Renal cortical epithelial cell (primary cell): ENCODE measurements at places on chromosomes 13 and 19. TPM values are rescaled to one million over a fixed set of nuclear protein-coding genes. Genes with fewer than 3 reads are reported as not detected.

GRCh38 chr13:40793339-40793738 lies 3.9 kb downstream of the SLC25A15 start:
- DNase-seq = no peak

- DNase-seq = no peak
These were observed 1.2 kb downstream of the NUDT15 start for GRCh38 chr13:48038761-48039160.

- no peak for DNase-seq
These were observed 170.8 kb upstream of the SOX1 start for GRCh38 chr13:111895896-111896821.

DNA sequence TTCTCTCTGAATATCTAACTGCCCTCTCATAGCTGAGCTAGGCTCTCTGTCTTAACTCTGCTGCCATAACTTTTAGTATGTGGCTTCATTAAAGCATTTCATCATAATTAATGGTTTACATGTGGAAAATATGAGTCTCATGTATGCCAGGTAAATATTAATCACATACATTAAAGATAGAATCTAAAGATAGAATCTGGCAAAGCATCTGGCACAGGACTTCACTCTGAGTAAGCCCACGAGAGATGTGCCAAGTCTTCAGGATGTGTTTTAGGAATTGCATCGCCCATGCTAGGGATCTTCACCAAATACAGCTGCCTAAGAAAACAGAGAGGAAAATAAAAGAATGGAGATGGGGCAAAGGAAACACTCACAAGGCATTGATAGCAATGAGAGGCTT lies 285.8 kb downstream of the DIAPH3 start:
- no peak for DNase-seq

Gene CATSPERD
- not detected in 2 replicates for total RNA-seq

Gene ZNF575
- total RNA-seq = 0.25 TPM in 1 of 2 replicates, not detected in the other

GRCh38 chr13:42533336-42533591 lies 40.7 kb upstream of the TNFSF11 start:
- no peak for DNase-seq

DNA sequence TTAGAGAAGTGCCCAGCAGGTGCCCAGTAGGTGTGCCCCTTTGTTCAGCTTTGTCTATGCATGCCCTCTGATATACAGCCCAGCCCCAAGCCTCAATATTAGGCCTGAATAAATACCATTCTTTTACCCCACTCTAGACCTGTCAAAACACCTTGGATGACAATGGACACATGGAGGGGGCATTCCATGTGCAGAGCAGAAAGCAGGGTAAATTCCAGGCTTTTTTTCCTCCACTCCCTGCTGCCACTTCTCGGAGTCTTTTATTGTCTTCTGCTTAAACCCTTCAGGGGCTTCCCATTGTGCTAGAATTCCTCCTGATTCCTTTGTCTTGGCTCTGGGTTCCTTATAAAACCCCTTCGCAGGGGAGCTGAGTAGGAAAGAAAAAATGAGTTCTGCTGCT lies 5.8 kb upstream of the FRY start:
- DNase-seq = no peak

GRCh38 chr13:75803164-75803611 lies 167.1 kb downstream of the LMO7 start:
- DNase-seq = no peak

Gene PCP2
- total RNA-seq = 0.30 TPM in 1 of 2 replicates, not detected in the other

Gene HIPK4
- total RNA-seq = not detected in 2 replicates

DNA sequence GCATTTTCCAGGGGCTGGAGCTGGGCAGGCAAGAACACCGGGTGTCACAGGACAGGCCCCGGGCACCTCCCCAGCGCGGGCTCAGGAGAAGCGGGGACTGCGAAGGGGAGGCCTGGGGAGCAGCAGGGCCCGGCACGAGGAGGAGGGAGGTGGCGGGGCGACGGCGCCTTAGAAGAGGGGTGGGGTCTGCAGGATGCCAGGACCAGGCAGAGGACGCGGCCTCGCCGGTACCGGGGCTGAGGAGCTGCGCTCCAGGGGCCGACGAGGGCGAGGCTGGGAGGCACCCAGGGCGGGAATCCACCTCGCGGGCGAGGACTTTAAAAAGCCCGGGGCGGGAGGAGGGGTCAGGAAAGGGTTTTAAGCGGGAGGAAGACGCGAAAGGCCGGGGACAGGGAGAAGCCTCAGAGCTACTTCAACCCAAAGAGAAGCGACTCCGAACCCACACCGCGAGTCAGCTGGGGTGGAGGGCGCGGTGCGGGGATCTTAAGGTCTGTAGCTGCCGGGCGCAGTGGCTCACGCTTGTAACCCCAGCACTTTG lies 665 bp downstream of the ZNF347 start:
- peak; percentile 7 for DNase-seq

DNA sequence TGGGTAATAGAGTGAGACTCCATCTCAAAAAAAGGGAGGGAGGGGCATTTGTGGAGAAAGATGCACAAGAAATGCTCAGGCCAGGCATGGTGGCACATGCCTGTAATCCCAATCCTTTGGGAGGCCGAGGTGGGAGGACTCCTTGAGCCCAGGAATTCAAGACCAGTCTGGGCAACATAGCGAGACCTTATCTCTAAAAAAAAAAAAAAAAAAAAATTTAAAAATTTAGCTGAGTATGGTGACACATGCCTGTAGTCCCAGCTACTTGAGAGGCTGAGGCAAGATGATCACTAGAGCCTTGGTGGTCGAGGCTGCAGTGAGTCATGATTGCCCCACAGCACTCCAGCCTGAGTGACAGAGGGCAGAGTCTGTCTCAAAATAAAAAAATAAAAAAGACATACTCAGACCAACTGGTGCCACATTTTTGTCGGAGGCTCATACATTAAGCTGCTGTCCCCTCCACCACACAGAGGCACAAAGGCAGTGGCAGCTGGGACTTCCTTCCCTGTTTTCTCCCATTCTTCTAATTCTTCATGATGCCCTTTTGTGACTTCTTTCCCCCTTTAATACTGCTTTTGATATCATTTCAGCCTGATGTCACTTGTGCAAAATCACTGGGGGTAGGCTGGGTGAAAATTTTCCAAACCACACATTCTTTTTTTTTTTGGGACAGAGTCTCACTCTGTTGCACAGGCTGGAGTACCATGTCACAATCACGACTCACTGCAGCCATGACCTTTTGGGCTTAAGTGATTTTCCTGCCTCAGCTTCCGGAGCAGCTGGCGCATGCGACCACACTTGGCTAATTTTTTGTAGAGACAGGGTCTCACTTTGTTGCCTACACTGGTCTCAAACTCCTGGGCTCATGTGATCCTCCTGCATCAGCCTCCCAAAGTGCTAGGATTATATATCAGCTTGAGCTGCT lies 26.8 kb upstream of the CXCL17 start:
- peak; percentile 29 for DNase-seq
